H9 (cell line): ENCODE measurements at places on chromosomes 1 and 21. TPM values are rescaled to one million over a fixed set of nuclear protein-coding genes. Genes with fewer than 3 reads are reported as not detected.
A peak's percentile ranks its signal among the peaks of the same experiment; 100 is the strongest.

DNA sequence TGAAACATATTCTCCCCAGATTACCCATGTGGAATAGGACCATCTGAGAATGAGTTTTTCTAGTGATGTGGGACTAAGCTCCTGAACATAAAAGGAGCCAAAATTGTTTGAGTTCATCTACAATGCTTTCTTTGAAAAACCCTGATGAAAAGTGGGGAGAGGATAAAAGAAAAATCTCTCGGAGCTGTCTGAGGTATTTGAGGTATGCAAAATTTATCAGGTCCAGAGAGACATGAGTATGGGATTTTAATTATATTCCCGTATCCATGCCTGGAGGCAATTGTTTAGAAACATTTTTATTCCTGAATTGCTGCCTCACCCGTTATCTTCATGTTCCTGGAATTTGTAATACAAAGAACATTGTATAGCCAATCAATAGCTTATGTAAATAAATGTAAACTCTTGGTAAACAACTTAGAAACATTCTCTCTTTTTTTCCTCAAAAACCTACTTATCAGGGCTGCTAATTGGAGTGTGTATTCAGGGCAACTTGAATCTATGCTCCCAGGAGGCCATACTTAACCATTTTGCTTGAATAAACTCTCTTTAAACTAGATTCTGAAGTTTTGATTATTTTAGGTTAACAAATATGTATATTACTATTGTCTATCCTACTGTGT lies 109.3 kb upstream of the OLFM3 start:
- peaks cover 15% of the 10 kb centered on the region for H3K36me3 ChIP-seq
- no peak overlapping the region for H3K27ac ChIP-seq
- no peaks in the 10 kb centered on the region for H3K27me3 ChIP-seq
- peaks cover 5% of the 10 kb centered on the region; the same call in 1 of the 2 replicates for H3K4me1 ChIP-seq

DNA sequence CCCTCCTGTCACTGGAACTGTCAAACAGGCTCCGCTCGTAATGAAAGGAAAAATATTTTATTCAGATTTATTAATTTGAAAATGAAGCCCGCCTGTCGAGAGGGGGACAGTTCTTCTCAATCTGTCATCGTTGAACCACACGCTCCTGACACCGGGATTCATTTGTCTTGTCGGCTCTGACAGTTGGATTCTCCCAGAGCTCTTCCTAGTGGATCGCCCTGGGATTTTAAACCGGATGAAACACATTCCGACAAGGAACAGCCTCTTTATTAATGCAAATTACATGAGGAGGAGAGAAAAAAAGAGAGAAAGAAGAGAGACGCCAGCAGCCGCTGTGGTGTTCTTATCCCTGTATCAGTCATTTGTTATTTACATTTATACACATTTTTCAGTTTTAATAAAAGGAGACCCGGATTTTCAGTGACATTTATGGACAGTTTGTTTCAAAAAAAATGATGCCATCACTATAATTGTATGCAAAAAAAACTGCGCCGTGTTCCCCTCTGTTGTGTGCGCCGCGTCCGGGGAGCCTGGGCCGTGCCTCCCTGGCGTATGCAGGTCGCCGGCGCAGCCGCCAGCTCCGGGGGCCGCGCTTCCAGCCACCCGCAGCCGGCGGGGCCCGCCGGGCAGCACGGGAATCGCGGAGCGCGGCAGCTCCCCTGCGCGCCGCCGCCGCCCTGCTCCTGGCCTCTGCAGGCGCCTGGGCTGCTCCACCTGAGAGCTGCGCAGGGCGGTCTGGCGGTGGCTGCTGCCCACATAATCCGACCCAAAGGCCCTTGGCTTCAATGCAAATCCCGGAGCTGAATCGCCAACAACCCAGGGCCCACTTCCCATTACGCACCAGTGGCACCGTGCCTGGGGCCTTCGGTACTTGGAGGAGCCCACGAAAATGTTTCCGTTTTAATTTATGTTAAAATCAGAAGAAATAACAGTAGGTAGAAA lies 237.9 kb upstream of the PBX1 start:
- H3K4me1 ChIP-seq = no peaks in the 10 kb centered on the region
- H3K27me3 ChIP-seq = no peaks in the 10 kb centered on the region
- peak; percentile 63 for DNase-seq
- H3K4me3 ChIP-seq = peak overlapping the region; percentile 59

- no peaks in the 10 kb centered on the region for H3K4me1 ChIP-seq
- H3K4me3 ChIP-seq = no peak overlapping the region
- H3K36me3 ChIP-seq = no peaks in the 10 kb centered on the region; the same call in 2 of the 3 replicates
Measured at GRCh38 chr1:227895828-227896685, 51.7 kb downstream of the WNT9A start.

CFAP141 gene
- total RNA-seq = not detected in 2 replicates

LCE2C gene
- not detected in 2 replicates for total RNA-seq

CELA2A gene
- not detected in 2 replicates for total RNA-seq

DNA sequence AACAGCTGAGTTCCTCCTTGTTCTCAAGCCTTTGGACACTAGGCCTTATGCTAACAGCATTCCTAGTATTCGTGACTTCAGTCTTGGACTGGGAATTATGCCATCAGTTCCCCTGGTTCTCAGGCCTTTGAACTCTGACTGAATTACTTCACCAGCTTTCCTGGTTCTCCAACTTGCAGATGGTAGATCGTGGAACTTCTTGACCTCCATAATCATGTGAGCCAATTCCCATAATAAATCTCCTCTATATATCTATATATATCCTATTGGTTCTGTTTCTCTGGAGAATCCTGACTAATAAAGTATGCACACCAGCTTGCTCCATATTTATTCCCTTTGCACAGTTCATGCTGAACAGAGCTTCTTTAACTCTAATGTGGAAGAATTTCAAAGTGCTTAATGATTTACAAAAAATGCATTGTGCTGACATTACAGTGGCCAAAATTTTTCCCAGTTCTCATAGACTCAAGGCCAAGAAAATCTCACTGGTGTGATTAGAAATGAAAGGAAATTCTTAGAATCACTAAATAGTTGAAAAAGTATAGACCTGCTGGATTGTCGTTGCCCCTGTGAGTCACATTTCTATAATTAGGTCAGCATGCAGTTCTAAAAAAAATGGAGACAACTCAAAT lies 462.9 kb upstream of the ADAMTS5 start:
- no peak overlapping the region for H3K4me3 ChIP-seq
- no peak for DNase-seq
- no peaks in the 10 kb centered on the region for H3K4me1 ChIP-seq
- no peak overlapping the region for H3K27ac ChIP-seq

CR1L gene
- total RNA-seq = 0.37 TPM in 1 of 2 replicates, not detected in the other

GRCh38 chr1:230195199-230195598 lies 128.2 kb downstream of the GALNT2 start:
- H3K27me3 ChIP-seq = no peaks in the 10 kb centered on the region
- H3K27ac ChIP-seq = no peak overlapping the region
- 0 out of 2 replicates have a peak, but pooled peaks cover 3% of the 10 kb centered on the region for H3K4me1 ChIP-seq
- H3K36me3 ChIP-seq = no peaks in the 10 kb centered on the region

TNFRSF25 gene
- 18.3 and 19.4 TPM in 2 replicates for total RNA-seq

SH2D2A gene
- 2.0 and 2.5 TPM in 2 replicates for total RNA-seq

DNA sequence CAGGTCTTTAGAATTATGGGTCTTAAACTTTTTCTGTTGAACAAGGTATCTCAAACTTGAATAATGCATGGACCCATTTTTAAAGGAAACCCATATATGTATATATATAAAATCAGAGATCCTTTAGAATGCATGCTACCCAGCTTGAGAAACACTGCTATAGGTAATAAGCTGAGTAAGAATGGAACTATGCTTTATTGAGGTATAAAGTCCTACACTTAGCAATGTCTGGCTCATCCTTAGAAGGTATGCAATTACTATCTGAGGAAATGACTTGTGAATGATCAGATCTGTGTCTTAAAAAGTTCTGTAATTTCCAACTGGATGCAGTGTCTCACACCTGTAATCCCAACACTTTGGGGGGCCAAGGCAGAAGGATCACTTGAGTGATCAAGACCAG lies 11.2 kb downstream of the TRAF3IP3 start:
- H3K27me3 ChIP-seq = no peaks in the 10 kb centered on the region
- no peaks in the 10 kb centered on the region for H3K4me1 ChIP-seq
- no peak overlapping the region for H3K4me3 ChIP-seq
- no peaks in the 10 kb centered on the region for H3K36me3 ChIP-seq
- no peak overlapping the region for H3K27ac ChIP-seq

GRCh38 chr1:116182019-116182714 lies 71.0 kb downstream of the MAB21L3 start:
- H3K27me3 ChIP-seq = no peaks in the 10 kb centered on the region
- no peaks in the 10 kb centered on the region for H3K36me3 ChIP-seq
- H3K4me3 ChIP-seq = no peak overlapping the region

PRR9 gene
- not detected in 2 replicates for total RNA-seq

DNA sequence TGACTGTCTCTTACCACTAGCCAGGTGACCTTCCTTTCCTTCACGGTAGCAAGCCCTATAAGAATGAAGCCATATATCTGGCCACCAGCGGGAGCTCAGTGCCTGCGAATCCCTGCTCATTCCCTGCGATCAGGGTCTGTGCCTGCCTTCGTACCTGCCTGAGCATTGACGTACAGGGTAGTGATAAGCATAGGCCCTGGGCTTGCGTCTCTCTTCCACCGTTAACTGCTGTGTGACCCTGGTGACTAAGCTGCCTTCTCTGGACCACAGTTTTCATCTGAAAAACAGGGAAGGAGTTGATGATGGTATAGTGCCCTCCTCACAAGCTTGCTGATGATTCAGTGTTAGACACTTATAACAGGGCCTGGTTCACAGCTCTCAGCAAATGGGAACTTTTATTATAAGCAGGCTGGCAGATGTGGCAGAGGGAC lies 4.1 kb downstream of the ZC3H12A start:
- no peak for DNase-seq
- H3K4me3 ChIP-seq = no peak overlapping the region
- no peak overlapping the region for H3K27ac ChIP-seq
- H3K4me1 ChIP-seq = peaks cover 14% of the 10 kb centered on the region; the same call in 1 of the 2 replicates
